Activated effector memory CD4-positive, alpha-beta T cell treated with anti-CD3 and anti-CD28 coated beads, Interleukin-2, amount 50 U/mL, for 16 hours (primary cell): ENCODE measurements at places on chromosomes 4 and X.
A peak's percentile ranks its signal among the peaks of the same experiment; 100 is the strongest.

- no peak for DNase-seq
Measured at GRCh38 chr4:185246453-185246852, 37.1 kb downstream of the SNX25 start.

- DNase-seq = no peak
Measured at GRCh38 chr4:22596409-22596808, 80.5 kb upstream of the ADGRA3 start.

DNA sequence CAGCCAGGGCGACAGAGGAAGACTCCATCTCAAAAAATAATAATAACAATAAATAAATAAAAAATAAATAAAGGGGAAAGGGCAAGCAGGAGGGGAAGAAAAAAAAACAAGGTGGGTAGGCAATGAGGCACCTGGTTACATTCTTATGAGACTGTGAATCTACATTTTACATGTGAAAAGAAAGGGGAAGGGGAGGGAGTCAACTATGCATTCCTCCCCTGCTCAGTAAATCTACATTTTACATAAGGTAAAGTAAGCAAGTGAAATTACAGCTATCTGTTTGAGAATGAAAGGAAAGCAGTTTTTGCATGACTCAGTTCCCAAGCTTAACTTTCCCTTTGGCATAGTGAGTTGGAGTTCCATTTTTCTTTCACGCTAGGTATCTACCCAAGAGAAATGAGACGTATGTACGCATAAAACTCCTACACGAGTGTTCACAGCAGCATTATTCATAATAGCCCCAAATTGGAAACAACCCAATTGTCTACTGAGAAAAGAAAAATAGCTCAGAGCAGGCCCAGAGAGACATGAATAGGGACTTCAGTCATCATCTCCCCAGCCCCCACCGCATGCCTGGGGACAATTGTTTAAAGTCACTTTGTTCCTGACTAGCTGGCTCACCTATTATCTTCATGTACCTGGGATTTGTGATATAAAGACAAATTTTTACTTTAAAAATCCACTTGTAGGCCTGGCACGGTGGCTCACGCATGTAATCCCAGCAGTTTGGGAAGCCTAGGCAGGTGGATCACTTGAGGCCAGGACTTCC is 52.4 kb downstream of the DDX3X start:
- no peak for DNase-seq

DNA sequence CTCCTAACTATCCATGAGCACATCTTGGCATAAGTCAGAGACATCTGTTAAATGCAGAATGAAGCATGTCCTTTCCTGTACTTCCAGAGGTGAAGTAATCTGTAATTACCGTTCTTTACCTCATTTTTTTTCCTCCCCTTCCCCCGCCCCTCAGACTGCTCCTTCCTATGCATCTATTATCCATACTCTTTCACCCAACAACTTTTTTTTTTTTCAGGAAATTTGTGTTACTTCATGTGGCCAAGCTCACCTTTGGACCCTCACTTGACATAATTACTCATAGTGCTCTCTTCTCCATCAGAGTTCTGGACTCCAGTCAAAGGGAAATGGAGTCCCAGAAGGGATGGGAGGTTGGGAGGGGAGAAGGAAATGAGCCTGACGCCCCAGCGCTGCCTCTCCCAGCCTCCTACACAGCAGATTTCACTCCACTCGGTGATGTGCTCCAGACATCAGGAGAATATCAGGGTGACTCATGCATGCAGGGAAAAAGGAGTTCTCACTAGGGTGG is 568.8 kb downstream of the STIM2 start:
- DNase-seq = no peak

- no peak for DNase-seq
Measured at GRCh38 chrX:103792916-103793544, 16.4 kb downstream of the PLP1 start.

DNA sequence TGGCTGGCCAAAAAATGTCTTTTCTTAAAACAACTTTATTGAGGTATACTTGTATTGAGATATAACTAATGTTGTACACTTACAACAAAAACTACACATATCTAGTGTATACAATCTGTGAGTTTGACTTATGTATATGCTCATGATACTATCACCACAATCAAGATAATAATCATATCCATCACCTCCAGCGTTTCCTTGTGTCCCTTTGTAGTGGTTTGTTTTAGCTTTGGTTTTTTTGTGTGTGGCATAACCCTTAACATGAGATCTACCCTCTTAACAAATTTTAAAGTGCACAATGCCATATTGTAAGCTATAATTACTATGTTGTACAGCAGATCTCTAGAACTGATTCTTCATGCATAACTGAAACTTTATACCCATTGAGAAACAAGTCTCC is 13.4 kb upstream of the PCSK1N start:
- no peak for DNase-seq

GRCh38 chrX:47854474-47854873 is 17.8 kb downstream of the ZNF81 start:
- peak; percentile 63 for DNase-seq

GRCh38 chrX:11647138-11647537 is 18.6 kb downstream of the ARHGAP6 start:
- no peak for DNase-seq

DNA sequence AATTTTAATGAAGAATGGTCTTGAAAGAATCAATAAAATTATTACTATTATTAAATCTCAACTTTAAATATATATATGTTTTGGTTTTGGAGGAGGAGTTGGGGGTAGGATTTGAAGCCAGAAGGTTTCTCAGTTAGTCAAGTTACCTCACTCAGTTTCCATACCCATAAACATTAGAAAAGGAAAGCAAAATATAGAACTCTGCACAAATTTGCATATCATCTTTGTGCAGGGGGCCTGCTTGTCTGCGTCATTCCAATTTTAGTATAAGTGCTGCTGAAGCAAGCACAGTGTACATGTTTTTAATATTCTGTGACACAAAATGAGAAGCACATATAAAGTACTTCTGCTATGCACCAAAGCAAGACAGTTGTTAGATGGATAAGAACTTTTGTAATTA is 47.5 kb upstream of the SCRG1 start:
- DNase-seq = no peak

GRCh38 chrX:120791013-120791643 is 84.5 kb downstream of the CT47B1 start:
- no peak for DNase-seq

- no peak for DNase-seq
Measured at GRCh38 chr4:75881476-75881875, 20.8 kb downstream of the PPEF2 start.

DNA sequence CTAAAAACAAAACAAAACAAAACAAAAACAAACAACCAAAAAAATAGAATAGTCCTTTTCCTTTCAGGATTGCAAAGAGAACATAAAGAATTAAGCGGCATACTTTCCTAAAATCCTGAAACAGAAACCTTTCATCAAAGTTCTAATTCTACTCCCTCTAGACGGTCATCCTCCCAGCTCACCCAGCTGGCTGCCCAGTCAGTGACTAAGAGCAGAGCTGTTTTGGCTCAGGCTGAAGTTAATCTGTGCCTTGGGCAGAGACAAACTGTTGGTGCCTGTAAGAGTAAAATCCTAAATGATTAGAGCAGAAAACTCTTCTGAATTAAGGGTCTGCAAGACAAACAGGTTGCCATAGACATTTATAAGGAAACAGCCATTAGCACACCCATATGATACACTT is 17.6 kb upstream of the WAS start:
- DNase-seq = no peak
